ENCODE measurements at places on chromosomes 3 and 15.

GRCh38 chr3:15083252-15083651 lies 15.7 kb downstream of the RBSN start:
- DNase-seq: no peak

DNA sequence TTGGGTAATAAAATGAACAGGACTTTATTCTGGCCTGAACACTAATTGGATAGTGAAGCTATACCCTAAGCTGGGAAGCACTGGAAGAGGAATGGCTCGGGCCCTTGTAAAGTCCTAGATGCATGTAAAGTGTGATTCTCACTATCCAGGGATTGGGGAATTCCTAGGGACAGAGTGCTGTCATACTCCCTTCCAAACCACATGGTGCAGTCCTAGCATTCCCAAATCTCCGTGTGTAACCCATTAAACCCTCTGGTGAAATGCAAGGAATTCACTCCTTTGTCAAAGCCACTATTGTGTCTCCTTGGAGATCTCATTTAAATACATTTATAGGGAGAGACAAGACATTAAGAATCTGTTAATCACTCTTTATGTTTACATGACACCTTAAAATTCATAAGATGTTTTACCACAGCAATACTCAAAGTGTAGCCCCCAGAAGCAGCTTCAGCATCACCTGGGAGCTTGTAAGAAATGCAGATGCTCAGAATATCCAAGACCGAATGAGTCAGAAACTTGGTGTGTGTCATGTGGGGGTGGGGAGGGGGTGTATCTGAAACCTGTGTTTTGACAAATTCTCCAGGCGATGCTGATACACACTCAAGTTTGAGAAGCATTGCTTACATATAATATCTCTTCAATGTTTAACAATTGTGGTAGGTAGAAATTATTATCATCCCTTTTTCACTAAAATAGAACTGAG lies 121.8 kb upstream of the NPHP3 start:
- no peak for DNase-seq

DNA sequence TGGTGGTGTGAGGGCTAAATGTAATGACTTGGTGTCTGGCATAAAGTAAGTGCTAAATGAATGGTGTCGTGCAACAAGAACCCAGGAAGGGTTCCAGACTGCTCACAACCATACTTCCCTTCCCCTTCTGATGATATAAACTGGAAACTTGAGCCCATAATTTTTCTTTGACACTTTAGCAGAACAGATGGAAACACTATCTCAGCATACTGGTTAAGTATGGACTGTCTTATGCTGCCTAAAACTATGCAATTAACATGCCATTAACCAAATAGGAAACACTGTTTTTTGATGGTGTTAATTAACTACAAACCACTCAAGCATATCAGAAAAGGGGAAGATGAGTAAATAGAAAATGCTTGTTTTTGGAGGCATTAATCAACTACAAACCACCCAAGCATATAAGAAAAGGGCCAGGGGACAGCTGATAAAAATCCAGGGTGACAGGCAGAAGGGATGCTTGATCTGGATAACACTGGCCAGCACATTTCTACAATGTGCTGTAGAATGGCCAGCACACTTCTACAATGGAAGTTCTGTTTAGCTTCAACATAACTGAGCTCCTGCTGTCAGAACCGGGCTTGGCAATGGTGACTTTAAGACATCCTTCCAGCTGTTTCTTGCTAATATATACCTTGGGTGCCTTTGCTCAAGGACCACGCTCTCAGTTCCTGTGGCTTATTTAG lies 85.5 kb upstream of the FAM3D start:
- no peak for DNase-seq

DNA sequence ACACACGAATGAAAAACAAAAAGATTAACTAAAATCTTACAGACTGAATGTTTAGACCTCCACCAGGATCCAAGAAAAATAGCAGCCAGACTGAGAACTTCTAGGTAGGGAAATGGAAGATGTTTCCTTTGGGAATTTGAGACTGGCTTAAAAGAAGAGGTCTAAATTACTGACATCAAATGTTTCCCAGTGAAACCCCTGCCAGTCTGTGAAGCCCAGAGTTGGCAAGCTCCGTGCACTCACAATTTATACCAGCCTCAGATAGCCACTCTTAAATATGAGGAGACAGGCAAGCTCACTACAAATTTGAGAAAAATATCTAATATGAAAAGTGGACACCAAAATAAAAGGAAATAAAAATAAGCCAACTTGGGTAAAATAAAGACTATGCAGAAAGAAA lies 700.5 kb upstream of the ZNF385D start:
- DNase-seq: no peak

GRCh38 chr3:142943349-142943748 lies 20.1 kb downstream of the PAQR9 start:
- no peak for DNase-seq

DNA sequence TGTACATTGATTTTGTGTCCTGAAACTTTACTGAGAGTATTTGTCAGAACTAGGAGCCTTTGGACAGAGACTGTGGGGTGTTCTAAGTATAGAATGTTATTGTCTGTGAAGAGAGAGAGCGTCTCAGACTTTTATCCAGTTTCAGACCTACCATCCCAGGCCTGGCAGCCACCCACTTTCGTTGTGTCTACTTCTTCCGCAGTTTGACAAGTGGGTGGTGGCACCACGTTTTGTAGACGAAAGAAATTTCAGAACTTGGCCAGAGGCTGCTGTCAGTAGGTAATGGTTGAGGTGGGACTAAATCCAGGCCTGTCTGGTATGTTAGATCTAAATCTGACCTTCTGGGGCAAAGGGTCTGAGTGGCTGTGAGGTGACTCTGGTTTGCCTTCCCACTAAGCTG lies 13.4 kb upstream of the TRAK1 start:
- DNase-seq: no peak

- DNase-seq: no peak
Measured at GRCh38 chr3:72273615-72274014, 488.7 kb upstream of the PROK2 start.

- DNase-seq: no peak
Measured at GRCh38 chr3:9009976-9010545, 46.8 kb upstream of the RAD18 start.

DNA sequence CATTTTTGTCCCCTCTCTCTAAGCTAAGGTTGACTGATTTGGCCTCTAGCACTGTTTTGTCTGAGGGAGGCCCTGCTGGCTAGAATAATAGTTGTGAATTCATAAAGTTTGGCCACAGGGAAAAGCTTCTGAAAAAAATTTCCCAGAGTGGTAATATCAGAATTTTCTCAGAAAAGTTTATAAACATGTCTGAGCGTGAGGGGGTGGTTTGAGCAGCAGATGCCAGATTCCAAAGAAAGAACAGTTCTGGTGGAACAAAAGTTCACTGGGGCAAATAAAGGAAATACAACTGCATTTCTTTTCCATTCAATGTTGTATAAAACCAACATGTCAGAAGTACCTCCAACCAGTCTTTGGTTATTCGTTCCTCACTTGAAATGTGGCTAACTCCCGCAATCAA lies 61.2 kb downstream of the CLDN1 start:
- no peak for DNase-seq

DNA sequence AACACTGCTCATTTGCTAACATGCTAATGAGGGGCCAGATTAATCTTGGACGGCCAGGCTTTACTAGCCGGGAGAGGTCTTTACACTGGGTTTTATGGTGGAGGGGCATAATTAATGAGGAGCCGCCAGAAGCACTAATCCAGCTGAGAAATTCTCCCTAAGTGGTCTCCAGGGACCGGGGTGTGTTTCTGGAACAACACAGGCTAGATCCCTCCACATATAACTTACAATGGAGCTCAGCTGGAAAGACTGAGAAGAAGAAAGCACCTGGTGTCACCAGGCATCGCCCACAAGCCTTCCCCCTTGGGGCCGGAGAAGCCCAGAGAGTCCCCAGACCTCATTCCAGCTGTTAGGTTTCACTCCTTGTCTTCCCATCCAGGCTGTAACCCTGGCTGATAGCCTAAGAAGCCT lies 127.5 kb downstream of the MEGF11 start:
- no peak for DNase-seq

DNA sequence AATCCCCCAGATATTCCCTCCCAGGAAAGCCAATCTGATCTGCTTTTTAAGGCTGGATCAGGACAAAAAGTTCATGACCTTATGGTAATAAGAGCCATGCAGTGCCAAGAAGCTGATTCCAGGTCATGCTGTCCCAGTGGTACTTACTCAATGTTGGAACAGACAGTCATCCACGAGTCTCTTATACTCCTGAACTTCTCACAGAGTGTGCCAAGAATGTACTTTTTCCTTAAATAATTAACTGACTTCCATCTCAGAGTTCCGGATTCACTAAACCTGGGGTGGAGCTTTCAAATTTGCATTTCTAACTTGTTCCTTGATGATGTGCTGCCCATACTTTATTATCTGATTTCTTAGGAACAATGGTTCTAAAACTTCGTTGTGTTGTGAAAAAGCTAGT lies 3.4 kb upstream of the P3H2 start:
- no peak for DNase-seq

GRCh38 chr3:149371001-149371722 lies 6.3 kb downstream of the TM4SF1 start:
- DNase-seq: no peak

Data from stimulated activated CD8-positive, alpha-beta memory T cell treated with anti-CD3 and anti-CD28 coated beads, Interleukin-4, amount 100 ng/mL, for 1 hour (primary cell).